ENCODE measurements at places on chromosomes 11 and 22. TPM values are rescaled to one million over a fixed set of nuclear protein-coding genes. Genes with fewer than 3 reads are reported as not detected.

- DNase-seq, result no peak
Observed at GRCh38 chr11:47152126-47152952, 24.3 kb downstream of the ARFGAP2 start.

DNA sequence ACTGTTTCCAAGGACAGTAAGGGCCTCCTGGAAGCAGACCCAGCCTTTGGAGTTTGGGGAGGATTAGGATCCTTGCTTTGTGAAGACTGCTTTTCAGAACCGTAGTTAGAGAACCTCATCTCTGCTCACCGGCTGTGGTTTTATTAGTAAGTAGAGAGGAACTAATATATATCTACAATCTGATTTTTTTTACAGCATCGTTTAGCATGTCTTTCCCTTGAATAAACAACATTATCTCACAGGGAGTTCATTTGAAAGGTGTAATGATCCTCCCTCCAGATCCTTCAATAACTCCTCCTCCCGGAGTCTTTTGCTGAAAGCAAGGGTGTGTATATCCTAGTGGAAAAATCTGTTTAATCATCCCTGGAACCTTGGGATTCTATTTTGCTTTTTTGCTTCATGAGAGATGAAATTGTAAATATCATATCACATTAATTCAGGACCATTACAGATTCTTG, 132.7 kb downstream of the DBX1 start:
- no peak for DNase-seq

The OR8D1 gene
- total RNA-seq, result not detected

The MAPK8IP2 gene
- total RNA-seq, result 1.3 TPM

All from esophagus squamous epithelium (tissue), 5 donors.